ENCODE measurements at places on chromosomes 13 and 19.
A peak's percentile ranks its signal among the peaks of the same experiment; 100 is the strongest.

GRCh38 chr19:19064811-19065745, 1.3 kb downstream of the SLC25A42 start:
- DNase-seq = no peak

GRCh38 chr19:32876236-32876918, 6.8 kb upstream of the SLC7A9 start:
- no peak for DNase-seq

DNA sequence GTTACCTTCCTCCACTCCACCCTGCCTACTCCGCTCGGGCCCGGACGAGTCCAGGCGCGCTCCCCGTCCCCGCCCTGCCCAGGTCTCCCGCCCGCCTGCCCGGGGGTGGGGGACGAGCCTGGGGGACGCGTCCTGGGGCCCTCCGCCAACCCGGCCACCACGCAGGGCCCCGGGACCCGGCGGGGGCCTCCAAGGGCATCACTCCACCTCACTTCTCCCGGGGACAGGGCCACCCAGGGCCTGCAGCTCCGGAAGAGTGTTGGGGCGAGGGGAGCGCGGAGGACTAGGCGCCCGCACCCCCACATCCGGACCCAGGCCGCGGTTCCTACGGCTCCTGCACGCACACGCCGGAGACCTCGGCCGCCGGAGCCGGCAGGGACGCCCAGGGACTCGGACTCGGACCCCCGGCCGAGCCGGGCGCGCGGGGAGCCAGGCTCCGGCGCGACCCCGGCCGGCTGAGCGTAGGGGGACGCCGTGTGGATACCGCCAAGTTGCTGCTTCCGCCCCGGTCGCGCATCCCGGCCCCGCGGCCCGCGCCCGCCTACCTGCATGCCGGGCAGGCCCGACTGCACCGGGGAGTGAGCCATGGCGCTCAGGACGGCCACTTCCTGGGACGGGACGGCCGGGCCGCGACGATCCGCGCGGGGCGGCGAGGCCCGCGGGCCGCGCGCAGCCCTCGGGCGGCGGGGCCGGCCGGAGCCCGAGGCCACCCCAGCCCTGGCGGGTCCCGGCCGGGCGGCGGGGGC, 534 bp downstream of the STK24 start:
- no peak for DNase-seq

DNA sequence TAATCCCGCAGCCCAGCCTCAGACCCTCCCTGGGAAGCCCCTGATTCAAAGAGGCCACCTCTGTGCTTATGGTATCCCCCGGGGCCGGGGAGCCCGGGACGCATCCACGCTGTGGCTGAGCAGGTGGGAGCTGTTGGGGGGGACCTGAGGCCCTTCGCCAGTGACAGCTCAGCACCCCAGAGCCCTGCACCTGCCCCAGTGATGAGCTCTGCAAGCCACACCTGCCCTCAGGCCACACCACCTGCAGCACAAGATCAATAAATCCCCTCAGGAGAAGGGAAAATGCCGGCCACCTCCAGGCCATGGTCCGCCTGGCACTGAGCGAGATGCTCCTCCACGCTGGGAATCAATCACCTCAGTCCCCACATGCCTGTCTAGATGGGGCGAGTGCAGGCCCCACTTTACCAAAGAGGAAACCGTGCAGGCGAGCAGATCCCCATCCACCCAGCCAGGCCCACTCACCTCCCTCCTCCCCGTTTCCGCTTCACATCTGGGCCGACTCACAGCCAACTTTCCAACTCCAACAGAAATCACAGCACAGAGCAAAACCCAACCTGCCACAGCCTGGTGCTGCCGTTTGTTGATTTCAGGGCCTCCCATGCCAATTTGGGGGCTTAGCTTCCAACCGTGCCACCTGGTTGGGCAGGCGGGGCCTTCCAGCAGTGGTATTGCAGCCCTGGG, 12.8 kb downstream of the MOB3A start:
- DNase-seq = no peak

DNA sequence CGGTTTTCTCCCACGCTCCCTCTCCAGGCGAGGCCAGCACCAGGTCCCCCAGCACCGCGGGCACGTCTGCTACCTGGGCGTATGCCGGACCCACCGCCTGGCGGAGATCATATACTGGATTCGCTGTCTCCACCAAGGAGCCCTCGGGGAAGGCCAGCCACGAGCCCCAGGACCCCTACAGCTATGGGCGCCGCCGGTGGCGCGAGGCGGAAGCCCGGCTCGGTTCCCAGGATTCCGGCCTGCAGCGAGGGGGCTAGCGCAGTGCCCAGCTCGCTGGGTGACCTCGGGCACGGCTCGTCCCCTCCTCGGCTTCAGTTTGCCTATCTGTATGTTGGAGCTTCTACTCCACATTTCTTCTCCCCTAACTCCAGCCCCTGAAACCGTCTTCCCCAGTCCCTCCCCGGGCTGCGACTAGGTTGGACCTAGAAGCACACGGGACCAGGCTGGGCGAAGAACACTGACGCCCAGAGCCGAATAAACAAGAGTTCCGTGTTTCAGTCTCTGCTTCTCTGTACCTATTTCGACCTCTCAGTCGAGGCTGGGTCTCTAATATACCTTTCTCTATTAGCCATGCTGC, 749 bp upstream of the CPT1C start:
- DNase-seq = no peak

DNA sequence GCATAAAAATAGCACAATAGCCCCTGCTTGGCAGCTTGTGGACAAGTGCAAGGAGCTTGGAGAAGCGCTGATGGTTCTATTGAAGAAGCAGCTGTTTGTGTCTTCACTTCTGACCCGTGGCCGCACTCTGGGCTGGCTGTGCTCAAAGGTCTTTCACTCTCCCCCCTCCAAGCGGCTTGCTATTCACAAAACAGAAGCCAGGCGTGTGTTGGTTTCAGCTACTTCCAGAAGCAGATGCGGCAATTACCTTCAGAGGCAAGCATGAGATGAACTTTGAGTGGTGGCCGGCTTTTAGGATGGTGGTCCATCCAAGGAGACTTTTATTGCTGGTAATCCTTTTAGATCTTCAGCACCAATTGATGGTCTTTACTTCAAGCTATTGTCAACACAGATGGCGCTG, 188.5 kb upstream of the ARGLU1 start:
- DNase-seq = no peak

- DNase-seq = no peak
Observed at GRCh38 chr19:12994701-12995595, at the start of gene NFIX. NFIX (plus strand) TSS chr19:12995475; CDS start chr19:12995838, 363 bp downstream.

- peak; percentile 52 for DNase-seq
Observed at GRCh38 chr13:57740719-57741118, 109.2 kb downstream of the PCDH17 start.

GRCh38 chr19:50510121-50510670, 795 bp downstream of the JOSD2 start:
- DNase-seq = no peak

DNA sequence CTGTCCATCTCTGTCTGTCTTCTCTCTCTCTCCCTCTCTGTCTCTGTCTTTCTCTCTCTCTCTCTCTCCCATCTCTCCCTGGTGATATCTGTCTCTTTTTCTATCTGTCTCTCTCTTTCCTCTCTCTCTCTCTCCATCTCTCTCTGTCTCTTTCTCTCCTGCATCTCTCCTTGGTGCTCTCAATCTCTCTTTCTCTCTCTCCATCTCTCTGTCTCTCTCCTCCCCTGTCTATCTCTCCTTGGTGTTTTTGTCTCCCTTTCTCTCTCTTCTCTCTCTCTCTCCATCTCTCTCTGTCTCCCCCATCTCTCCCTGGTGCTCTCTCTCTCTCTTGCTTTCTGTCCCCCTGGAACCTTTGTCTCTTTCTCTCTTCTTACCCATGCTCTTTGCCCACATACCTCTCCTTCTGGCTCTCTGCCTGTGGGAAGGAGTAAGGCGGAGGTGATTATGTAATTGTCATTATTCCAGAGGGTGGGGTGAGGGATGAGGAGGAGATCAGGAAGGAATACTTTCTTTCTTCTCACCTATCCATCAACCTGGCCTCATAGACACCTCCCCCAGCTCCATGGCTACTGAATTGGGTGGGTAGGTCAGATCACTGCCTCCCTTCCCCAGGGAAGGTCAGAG, 30.9 kb upstream of the CYP2B6 start:
- no peak for DNase-seq

GRCh38 chr13:34452831-34453230, 489.2 kb upstream of the NBEA start:
- no peak for DNase-seq

DNA sequence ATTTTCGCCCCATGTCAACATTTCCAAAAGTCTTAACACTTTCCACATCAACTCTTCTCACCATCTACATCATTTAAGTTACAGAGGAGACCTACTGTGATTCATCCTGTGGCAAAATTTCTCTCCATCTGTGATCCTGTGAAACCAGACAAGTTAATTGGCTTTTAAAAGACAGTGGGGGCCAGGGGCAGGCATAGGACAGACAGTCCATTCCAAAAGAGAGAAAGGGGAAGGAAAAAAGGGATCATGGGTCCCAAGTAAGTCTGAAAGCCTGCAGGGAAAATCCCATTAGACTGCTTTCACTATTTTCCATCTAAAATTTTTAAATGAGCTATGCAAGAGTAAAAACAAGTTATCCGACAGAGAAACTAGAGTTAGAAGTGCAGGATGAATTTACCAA, 121.0 kb downstream of the MRPL57 start:
- DNase-seq = no peak

GRCh38 chr13:39952249-39953233, 297.1 kb downstream of the COG6 start:
- DNase-seq = no peak

- DNase-seq = no peak
Observed at GRCh38 chr13:50104493-50104892, 89.2 kb downstream of the KCNRG start.

DNA sequence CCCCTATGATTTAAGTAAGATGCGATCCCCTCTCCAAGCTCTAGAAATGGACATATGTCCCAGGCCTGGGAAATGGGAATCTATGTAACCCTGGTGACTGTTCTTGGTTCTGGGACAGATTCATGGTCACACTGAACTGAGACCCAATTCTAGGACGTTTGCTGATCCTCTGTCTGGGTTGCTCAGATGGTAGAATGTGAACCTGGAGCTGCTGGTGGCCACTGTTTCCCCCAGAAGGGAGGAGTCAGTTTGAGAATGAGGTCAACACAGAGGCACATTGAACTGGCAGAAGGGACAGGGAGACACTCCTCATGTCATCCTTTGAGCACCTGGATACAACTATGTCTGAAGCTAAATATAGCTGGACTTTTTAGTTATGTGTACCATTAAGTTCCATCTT, 29.1 kb downstream of the FAM187B start:
- DNase-seq = no peak

DNA sequence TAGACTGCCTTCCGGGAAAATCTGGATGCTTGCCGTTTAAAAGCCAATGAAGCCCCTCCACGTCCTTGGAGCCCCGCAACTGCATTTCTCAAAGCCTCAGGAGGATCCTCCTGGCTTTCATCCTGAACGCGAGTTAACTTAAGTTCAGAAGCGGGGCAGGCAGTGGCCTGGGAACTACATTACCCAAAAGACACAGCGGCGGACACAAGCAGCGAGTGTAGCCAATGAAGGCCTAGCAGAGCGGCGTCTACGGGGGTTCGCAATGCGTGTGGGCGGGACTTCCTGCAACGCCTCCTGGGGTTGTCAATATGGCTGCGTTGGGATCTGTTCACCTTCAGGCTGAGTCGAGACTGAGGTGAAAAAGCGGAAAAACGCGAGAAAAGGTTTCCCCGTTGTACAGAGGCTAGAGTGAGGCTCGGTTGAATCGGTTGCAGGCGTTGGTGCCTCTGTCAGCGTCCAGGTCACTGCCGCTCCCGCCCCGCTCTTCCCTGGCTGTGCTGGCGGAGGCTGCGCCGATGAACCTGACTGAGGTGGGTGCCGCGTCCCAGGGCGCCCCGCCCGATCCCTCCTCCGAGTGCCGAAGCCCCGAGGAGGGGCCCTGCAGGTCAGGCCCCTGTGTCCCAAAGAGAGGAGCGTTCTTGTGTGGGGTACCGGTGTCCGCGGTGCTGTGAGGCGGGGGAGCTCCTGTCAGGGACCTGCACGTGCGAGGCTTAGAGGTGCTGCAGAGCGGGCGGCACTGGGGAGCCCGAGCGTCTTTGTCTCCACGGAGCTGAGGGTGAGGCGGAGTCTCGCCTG, at the start of gene ZNF17:
ZNF17 (plus strand) TSS at position 285 of the 795 bp plus-strand sequence. CDS start 2,455 bp downstream, outside the sequence.
- peak; percentile 93 for DNase-seq

GRCh38 chr19:35751839-35752745, 3.7 kb downstream of the LIN37 start:
- DNase-seq = no peak

- no peak for DNase-seq
Observed at GRCh38 chr13:75875450-75875849, 239.3 kb downstream of the LMO7 start.

GRCh38 chr19:47826800-47827199, 5.1 kb downstream of the CRX start:
- no peak for DNase-seq

GRCh38 chr19:7811989-7812388, 18.0 kb upstream of the EVI5L start:
- no peak for DNase-seq

- no peak for DNase-seq
Observed at GRCh38 chr19:8519388-8519787, 5.4 kb upstream of the ZNF414 start.

- no peak for DNase-seq
Observed at GRCh38 chr13:99575376-99576120, 74.3 kb downstream of the TM9SF2 start.

GRCh38 chr19:4038057-4038456, 28.6 kb downstream of the ZBTB7A start:
- no peak for DNase-seq

DNA sequence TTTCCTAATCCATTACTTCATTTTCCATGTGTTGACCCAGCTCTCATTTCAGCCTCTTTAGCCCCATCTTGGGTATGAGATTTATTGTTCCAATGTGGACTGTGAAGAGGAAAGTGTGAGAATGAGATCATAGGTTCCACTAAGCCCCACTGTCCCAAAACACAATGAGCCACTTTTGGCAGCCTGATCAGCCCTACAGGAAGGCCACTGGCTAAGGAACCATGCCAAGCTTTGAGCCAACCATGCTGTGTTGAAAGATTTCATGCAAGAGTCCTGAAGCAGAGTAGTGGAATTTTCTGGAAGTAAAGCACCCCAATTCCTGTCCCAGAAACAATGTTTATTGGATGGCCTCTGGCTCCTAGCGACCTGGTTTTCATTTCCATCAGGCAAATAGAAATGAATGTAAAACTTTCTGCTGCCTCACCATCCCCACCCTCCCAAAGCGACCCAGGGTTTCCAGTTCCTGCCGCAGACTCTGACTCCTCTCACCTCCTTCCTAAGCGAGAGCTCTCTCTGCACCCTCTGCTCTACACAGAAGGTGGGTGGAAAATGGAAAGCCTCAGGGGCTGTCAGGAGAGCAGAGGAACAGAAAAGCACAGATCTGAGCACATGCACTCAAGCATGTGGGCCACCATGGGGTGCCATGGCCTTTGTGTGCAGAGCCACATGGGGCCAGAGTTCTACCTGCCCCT, 73.1 kb downstream of the KCTD12 start:
- no peak for DNase-seq

DNA sequence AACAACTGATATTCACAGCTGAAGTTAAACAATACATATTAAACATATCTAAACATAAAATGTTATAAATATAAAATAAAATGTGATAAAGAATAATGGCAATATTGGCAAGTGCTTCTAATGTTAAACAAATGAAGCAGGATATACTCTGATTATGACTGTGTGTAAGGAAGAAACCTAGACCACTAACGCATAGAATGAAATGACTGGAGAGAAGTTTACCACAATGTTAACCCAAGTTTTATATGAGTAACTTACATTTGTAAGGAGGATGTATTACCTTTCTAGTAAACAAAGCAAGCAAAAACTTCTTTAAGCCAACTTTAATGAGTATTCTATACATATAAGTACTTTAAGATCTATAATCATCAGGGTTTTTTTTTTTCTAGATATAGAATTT, 43.0 kb downstream of the RB1 start:
- DNase-seq = no peak
